ENCODE measurements at places on chromosomes 2 and 18. TPM values are rescaled to one million over a fixed set of nuclear protein-coding genes. Genes with fewer than 3 reads are reported as not detected.

GRCh38 chr2:196229013-196229412 is 57.6 kb upstream of the STK17B start:
- ATAC-seq = no peak

SNTG2 gene
- total RNA-seq = 1.3 TPM

- no peak for ATAC-seq
These were observed 171.9 kb downstream of the FHOD3 start for GRCh38 chr18:36469461-36469860.

LYPD6B gene
- total RNA-seq = 0.98 TPM

UGT1A6 gene
- 0.21 TPM for total RNA-seq

GRCh38 chr2:238685713-238686112 is 162.2 kb upstream of the TWIST2 start:
- ATAC-seq = no peak

DNA sequence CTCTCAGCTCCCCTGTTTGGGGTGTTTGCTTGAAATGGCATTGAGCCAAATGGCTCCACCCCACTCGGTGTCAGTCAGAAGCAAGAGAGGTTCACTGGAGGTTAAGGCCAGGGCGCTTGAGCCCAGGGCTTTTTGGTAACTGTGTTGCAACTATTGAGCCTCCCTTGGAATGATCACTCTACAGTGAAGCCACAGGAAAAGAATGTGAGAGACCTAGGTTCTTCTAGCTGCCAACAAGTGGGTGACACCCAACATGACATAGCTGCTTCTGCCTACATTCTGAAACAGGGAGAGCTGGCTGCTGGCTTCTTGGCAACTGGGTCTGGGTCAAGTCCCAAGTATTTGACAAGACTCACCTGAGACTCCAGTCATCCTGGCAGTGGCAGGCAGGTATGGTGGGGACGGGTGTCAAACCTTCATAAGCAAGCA is 7.1 kb upstream of the GRHL1 start:
- no peak for ATAC-seq

GRCh38 chr2:150125708-150126107 is 361.8 kb downstream of the RND3 start:
- peak; percentile 95 for ATAC-seq

CHRNG gene
- total RNA-seq = 0.50 TPM

- ATAC-seq = no peak
These were observed 1.3 kb upstream of the TOGARAM2 start for GRCh38 chr2:28979576-28980366.

- peak; percentile 68 for ATAC-seq
These were observed 167.5 kb downstream of the TWIST2 start for GRCh38 chr2:239015218-239015900.

TRAK2 gene
- 11.8 TPM for total RNA-seq

CAMKMT gene
- 5.3 TPM for total RNA-seq

DNA sequence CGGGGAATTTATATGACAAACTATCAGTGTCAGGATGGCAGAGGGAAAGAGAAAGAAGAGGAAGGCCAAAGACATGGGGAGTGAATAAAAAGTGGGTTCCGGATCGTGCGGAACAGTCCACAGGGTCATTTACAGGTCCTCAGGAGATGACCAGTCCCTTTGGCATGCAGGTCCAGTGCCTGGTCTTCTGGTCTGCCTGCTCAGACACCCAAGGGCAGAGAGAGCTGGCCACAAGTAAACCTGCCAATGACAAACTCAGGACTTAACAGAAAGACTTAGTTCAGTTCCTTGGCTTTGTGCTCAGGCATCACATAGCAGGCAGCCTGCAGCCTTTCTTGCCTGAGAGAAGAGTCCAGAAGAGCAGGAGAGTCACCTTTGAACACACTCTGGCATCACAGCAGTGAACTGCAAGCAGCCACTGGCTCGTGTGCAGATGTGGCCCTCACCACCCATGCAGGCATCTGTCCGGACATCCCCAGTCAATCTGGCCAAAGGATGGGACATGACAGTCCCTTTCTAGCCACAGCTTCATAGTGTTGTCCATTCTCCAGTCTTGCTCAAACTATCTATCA is 14.0 kb downstream of the TMEM127 start:
- ATAC-seq = no peak

Data from motor neuron (in vitro differentiated cells).